ENCODE measurements at places on chromosomes 13 and 19.
A peak's percentile ranks its signal among the peaks of the same experiment; 100 is the strongest.

GRCh38 chr19:44718441-44719261 lies 19.7 kb downstream of the CEACAM16 start:
- peak; percentile 66 for DNase-seq

GRCh38 chr13:111623208-111623607 lies 302.8 kb downstream of the TEX29 start:
- DNase-seq: no peak

DNA sequence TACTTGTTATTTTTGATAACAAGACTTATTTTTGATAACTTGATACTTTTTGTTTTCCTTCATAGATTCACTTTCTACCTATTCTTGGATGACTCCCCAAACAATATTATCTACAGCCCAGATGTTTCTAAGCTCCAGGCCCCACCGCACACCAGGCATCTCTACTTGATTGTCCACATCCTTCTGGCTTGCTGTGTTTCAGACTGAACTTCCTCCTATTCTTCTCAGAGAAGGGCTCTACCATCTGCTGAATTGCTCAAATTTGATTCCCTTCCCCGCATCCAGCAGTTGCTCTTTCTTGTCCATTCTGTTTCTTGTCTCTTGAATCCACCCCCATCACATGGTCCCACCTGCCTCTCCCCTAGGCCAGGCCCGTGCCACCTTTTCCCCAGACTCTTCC lies 13.0 kb downstream of the NUDT15 start:
- no peak for DNase-seq

GRCh38 chr13:114007566-114007965 lies 33.7 kb upstream of the C13orf46 start:
- peak; percentile 3 for DNase-seq

GRCh38 chr13:57123681-57124080 lies 17.0 kb upstream of the PRR20A start:
- DNase-seq: no peak

GRCh38 chr19:16213076-16213475 lies 15.4 kb downstream of the AP1M1 start:
- DNase-seq: no peak

DNA sequence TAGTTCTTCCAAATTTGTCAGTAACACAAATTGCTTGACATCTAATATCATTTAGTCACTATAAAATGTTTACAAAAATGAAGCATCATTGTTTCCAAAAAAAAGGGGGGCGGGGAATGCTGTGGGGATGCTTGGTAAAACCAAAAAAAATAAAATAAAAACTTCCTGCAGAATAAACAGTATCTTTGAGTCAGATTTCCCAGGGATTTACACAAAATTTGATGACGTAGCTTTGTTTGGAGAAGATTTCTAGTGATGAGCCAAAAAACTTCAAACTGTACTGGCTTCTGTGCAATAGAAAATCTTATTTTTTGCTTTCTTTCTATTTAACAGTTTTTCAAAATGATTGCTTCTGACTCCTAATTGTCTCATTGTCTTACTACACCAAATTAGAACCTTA lies 80.0 kb downstream of the MZT1 start:
- DNase-seq: no peak

DNA sequence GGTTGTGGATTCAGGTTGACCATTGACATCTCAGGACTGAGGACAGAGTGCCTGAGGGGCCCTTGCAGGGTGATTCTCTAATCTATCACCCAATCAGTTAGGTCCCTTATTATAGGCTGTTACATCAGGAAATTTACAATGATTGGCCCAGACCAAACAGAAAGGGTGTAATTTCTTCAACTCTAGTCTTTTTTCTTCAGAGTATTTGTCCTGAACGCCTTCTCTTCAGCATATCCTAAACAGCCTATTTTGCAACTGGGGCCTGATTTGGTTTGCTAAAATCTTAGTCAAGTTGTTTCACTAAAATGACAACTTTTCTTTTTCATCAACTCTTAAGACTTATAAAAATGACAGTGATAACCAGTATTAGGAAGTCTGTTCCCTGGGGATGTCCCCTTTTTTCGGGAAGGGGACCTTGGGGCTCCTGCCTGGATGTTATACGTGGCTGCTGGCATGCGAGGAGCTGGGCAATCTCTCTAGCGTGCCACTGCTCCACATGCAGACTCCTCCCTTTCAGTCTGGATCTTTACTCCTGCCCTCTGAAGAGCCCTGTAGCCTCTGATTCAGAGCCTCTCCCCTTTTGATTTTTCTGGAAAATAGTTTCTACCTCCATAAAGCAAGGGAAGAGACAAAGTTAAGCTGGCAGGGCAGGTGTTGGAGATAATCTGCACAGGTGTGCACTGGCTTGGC lies 19.6 kb upstream of the GTF2F2 start:
- no peak for DNase-seq

GRCh38 chr19:48635263-48635965 lies 1.8 kb downstream of the DBP start:
- peak; percentile 73 for DNase-seq

DNA sequence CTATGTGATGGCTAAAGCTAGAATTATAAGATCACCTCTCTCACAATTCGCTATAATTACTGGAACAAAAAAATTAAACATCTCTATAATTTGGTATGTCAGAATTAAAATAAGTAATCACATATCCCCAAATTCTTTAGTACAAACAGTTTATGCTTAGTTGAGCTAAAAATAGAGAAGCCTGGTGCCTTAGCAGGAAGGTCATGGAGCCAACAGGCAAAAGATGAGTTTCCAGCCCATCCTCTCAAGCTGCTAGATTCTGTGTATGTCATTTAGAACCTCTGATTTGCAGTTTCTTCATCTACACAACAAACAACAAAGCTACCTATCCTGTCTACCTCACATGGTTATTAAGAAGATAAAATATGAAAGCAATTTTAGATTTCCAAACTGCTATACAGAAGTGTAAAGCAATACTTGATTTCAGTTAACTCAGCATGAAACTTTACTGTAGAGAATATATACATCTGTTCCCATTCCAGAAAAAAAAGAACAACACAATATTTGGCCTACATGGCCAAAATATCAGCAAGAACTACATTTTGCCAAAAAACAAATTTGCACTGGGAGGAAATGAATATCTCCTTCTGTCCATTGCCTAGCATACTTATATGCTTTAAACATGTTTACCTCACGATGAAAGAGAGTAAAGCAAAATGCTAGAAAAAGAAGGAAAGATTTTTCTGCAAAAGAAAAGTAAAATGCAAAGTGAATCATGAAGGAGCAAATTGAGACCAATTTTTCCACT lies 294.0 kb upstream of the MIR17HG start:
- DNase-seq: no peak

GRCh38 chr13:50884265-50884664 lies 25.3 kb upstream of the RNASEH2B start:
- no peak for DNase-seq

- no peak for DNase-seq
Measured at GRCh38 chr19:15641901-15642491, 1.3 kb downstream of the CYP4F3 start.

DNA sequence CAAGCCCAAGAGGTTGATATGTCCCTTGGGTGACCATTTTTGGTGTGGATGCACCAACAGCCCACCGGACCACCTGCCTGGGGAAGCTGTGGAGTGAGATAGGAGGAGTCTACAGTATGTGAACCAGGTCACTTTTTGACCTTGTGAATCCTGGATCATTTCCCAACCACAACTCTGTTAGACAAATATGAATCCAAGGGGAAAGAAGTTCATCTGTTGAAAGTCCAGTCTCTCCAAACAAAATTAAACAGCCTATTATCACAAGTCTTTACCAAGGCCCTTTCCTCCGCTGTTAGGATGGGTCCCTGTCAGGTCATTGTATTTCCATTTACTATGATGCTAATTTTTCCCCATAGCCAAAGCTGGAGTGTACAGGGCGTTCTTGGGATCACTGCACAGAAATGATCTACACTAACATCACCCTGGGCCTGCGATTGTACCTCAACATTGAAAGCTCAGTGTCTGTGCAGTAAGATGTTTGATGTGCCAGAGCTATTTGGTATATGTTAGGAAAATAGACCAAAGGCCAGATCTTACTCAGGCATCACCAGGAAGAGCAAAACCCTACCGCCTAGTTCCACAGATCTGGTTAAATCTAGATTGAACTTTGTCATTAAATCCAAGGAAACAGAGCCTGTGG lies 117.1 kb downstream of the STARD13 start:
- no peak for DNase-seq

- no peak for DNase-seq
Measured at GRCh38 chr13:97254816-97255215, 32.7 kb downstream of the MBNL2 start.

DNA sequence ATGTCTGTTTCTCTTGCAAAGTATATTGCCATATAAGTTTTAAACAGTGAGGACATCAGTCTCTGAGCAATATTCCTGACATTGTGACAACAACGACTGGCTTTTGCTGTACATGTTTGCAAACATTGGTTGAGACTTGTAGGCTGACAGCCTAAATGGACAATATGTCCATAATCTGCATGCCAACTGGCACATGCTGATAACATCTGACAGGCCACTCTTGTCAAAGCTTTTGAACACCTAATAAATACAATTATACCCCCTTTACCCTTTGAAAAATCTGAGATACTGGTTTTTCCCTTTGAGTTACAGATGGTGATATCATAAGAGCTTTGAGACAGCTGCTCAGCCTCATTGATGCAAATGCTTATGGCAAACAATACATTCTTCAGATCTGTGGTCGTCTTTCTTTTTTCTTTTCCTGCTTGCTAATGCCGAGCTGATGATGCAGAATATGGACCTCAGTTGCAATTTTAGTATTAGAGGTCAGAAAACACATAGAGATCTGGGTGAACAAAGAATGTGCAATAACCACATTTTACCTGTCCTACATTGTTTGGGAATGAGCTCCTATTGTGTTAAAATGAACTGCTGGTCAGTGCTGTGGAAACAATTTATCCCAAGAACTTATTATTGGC lies 114.9 kb downstream of the RFC3 start:
- DNase-seq: no peak

DNA sequence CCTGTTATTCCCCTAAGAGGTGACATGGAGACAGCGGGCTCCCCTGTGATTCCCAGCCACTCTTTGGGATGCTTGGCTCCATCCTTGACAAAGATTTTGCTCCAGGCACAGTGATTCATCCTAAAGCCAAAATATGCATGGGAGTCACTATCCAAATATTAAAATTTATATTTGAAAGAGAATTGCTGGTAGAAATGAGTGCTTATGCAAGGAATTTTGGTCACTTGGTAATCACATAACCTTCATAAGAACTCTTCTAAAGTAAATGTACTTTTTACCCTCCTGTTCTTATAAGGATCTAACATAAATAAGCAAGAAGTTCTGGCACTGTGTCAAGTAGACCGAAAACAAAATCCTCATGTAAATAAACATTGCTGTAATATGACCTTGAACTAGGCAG lies 385.8 kb downstream of the ITGBL1 start:
- no peak for DNase-seq

DNA sequence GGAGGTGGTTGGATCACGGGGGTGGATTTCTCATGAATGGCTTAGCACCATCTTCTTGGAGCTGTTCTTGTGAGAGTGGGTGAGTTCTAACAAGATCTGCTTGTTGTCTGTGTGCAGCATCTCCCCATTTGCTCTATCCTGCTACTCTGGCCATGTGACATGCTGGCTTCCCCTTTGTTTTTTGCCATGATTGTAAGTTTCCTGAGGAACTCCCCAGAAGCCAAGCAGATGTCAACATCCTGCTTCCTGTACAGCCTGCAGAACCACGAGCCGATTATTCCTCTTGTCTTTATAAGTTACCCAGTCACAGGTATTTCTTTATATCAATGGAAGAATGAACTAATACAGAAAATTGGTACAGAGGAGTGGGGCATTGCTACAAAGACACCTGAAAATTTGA lies 2.3 kb upstream of the SIGLEC12 start:
- no peak for DNase-seq

- DNase-seq: no peak
Measured at GRCh38 chr19:51921949-51922348, 5.3 kb upstream of the ZNF613 start.

DNA sequence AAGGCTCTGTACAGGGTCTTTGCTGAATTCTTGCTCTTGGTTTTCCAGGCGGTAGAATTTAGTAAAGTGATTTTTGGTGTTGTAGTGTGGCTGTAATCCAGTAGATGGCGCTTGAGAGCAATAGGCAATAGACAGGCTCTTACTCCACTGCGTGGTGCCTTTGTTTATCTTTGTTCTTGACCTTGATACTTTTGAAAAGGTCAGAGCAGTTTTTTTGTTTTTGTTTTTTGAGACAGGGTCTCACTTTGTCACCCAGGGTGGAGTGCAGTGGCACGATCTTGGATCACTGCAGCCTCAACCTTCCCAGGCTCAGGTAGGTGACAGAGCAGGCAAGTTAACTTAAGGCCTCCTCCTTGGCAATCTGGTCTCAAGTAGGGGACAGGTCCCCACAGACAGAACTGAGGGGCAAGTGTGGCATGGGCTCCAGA lies 12.2 kb upstream of the LILRA5 start:
- DNase-seq: peak; percentile 46

GRCh38 chr19:20321139-20321763 lies 154.2 kb downstream of the ZNF486 start:
- no peak for DNase-seq

DNA sequence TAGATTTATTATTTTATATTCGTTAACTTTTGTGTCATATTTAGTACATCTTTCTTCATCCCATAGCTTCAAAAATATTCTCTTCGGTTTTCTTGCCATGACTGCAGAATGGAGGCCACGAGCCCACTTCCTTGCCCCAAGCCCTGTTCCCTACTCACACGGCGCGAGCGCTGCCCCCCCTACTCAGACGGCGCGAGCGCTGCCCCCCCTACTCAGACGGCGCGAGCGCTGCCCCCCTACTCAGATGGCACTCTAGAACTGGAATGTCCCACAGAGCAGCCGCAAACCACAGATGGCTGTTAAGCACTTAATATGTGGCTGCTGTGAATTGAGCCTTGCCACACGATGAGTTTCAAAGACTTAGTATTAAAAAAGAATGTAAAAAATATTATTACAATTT lies 102.2 kb upstream of the PEG3 start:
- DNase-seq: no peak

DNA sequence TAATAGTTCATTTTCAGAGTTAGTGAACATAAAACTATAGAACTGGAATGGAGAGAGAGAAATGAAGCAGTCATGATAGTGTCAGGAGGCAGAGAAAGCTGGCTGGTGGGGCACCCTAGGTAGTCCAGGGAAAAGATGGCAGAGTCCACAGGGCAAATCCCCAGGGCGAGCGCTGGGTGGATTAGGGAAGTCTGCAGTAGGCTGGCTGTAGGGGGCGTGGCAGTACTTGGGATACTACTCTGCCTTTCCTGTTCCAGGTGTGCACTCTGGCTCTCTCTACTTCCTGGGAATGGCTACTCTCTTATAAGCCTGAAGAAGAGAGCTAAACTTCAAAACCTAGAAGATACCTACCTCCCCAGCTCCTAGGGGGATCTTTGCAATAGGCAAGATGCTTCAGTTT lies 232.9 kb upstream of the SLC10A2 start:
- peak; percentile 78 for DNase-seq

DNA sequence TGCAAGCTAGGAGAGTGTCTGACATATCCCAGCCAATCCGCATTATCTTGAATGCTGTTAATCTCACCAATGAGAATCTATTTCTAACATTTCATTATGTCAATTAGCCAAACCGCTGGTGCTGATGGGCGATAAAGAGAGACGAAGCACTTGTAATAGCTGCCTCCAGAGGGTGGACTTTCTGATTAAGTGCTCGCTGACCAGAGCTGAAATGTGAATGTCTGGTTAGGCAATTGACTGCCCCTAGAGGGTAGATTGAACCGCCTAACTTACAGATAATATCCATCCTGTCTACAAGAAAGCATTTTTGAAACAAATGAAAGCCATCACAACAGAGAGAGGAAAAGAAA lies 552 bp upstream of the GRWD1 start:
- no peak for DNase-seq

Data from WTC11 (cell line).